ENCODE measurements at places on chromosomes 6 and 20. TPM values are rescaled to one million over a fixed set of nuclear protein-coding genes. Genes with fewer than 3 reads are reported as not detected.

Gene TSHZ2
- 1.4 TPM for total RNA-seq

Gene PHACTR3
- total RNA-seq = not detected

Gene TAGAP
- 119 TPM for total RNA-seq

Gene KCNQ5
- 12.3 TPM for total RNA-seq

Gene CCDC170
- total RNA-seq = not detected

Gene RPP40
- total RNA-seq = 17.1 TPM

Gene CENPQ
- total RNA-seq = 18.4 TPM

Gene HAO1
- total RNA-seq = not detected

Gene CLVS2
- total RNA-seq = not detected

Gene TRIM27
- total RNA-seq = 67.3 TPM

Gene EDEM2
- total RNA-seq = 19.0 TPM

Gene RBPJL
- not detected for total RNA-seq

Gene RBCK1
- total RNA-seq = 94.0 TPM

Gene GDAP1L1
- not detected for total RNA-seq

Gene CLDN20
- total RNA-seq = not detected

Gene MGME1
- 30.2 TPM for total RNA-seq

Gene C20orf204
- total RNA-seq = 2.6 TPM

Gene TOX2
- total RNA-seq = 0.63 TPM

Gene OGFR
- 54.1 TPM for total RNA-seq

Gene BTNL2
- not detected for total RNA-seq

Gene FOXS1
- not detected for total RNA-seq

Gene RALY
- 145 TPM for total RNA-seq

Gene MRAP2
- not detected for total RNA-seq

Gene DCDC2
- total RNA-seq = not detected

Gene PPP1R16B
- total RNA-seq = 156 TPM

Gene SLC25A27
- total RNA-seq = 1.5 TPM

Gene LY6G6D
- not detected for total RNA-seq

Gene SMLR1
- total RNA-seq = not detected

Gene TCF15
- not detected for total RNA-seq

Gene MUC21
- not detected for total RNA-seq

Gene BEND3
- 9.0 TPM for total RNA-seq

Gene EPB41L1
- 0.13 TPM for total RNA-seq

Gene TULP1
- not detected for total RNA-seq

Gene MEP1A
- not detected for total RNA-seq

Gene ZBP1
- not detected for total RNA-seq
